ENCODE measurements at places on chromosomes 7 and 10. TPM values are rescaled to one million over a fixed set of nuclear protein-coding genes. Genes with fewer than 3 reads are reported as not detected.

DNA sequence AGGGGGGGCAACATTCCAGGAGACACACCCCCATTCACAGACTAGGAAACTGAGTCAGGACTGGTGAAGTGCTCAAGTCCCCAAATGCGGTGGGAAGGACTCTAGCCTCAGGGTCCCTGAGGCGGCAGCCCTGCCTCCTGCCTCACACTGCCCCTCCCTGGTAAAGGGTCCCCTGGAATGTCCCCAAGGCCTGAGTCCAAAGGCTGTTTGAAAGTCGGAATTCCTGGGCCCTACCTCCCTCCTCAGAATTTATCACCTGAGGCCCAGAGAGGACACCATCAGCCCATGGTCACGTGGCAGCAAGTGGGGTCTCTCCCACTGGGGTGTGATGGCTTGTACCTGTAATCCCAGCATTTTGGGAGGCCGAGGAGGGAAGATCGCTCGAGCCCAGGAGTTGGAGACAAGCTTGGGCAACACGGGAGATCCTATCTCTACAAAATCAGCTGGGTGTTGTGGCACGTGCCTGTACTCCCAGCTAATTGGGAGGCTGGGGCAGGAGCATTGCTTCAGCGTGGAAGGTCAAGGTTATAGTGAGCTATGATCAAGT is 110.3 kb upstream of the TNRC18 start:
- peaks cover 14% of the 10 kb centered on the region for H3K4me1 ChIP-seq
- no peaks in the 10 kb centered on the region for H3K27me3 ChIP-seq
- H3K36me3 ChIP-seq: peaks cover 3% of the 10 kb centered on the region
- H3K27ac ChIP-seq: no peak overlapping the region
- no peak for DNase-seq
- H3K4me3 ChIP-seq: no peak overlapping the region

PVRIG gene
- 0.78 TPM for total RNA-seq

DNA sequence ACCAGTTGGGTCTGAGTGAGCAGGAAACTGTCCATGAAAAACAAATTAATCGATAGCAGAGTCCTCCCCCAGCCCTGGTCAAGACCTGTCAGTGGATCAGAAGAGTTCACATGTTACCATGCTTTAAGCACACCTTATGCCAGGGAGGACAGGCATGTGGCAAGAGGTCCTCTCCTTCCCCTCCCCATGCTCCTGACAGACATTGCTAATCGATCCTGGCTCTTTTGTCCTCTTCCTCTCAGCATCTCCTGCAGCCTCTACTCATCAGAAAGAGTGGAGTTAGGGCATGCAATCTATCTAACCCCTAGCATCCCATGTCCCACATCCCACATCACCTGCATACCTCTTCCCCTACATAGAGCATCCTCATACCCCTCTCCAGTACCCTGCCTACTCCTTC is 117.1 kb upstream of the TCF7L2 start:
- DNase-seq: no peak
- H3K27ac ChIP-seq: no peak overlapping the region
- H3K4me3 ChIP-seq: no peak overlapping the region

DNA sequence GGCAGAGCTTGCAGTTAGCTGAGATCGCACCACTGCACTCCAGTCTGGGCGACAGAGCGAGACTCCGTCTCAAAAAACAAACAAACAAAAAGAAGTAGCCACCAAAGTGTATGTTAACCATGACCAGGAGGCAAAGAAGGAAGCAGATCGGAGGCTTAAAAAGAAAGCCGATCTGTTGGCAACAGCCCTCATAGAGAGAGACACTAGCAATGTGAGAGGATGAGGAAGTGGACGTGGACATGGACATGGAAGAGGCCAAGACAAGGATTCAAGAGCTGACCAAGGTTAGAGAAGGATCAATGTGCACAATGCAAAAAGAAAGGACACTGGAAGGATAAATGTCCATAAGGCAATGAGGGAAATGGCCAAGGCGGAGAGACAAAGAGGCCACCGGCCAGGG is 14.9 kb upstream of the ADCK2 start:
- H3K27ac ChIP-seq: no peak overlapping the region
- no peaks in the 10 kb centered on the region for H3K36me3 ChIP-seq
- H3K4me3 ChIP-seq: no peak overlapping the region
- H3K4me1 ChIP-seq: peaks cover 1% of the 10 kb centered on the region
- no peak for DNase-seq
- H3K27me3 ChIP-seq: no peaks in the 10 kb centered on the region

- no peaks in the 10 kb centered on the region for H3K27me3 ChIP-seq
- no peak for DNase-seq
- H3K36me3 ChIP-seq: no peaks in the 10 kb centered on the region
- no peak overlapping the region for H3K4me3 ChIP-seq
Observed at GRCh38 chr7:85010306-85010705, 176.6 kb downstream of the SEMA3D start.

GRCh38 chr7:28754447-28754846 is 203.7 kb downstream of the TRIL start:
- no peaks in the 10 kb centered on the region for H3K27me3 ChIP-seq
- H3K36me3 ChIP-seq: no peaks in the 10 kb centered on the region
- no peaks in the 10 kb centered on the region for H3K4me1 ChIP-seq
- H3K27ac ChIP-seq: no peak overlapping the region
- no peak overlapping the region for H3K4me3 ChIP-seq

GRCh38 chr7:107068156-107068555 is 23.7 kb downstream of the PRKAR2B start:
- no peak overlapping the region for H3K4me3 ChIP-seq
- H3K27me3 ChIP-seq: no peaks in the 10 kb centered on the region
- H3K4me1 ChIP-seq: peaks cover 4% of the 10 kb centered on the region
- no peak for DNase-seq

DNA sequence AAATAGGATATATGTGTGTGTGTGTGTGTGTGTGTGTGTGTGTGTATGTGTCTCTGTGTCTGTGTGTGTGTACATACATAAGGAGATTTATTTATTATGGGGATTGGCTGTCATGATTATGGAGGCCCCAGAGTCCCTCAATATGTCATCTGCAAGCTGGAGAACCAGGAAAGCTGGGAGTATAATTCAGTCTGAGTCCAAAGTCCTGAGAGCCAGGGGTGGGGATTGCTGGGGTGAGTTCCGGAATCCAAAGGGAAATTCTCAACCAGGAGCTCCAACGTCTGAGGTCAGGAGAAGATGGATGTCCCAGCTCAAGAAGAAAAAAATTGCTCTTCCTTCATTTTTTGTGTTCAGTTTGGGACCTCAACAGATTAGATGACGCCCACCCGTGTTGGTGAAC is 50.7 kb upstream of the PLPP4 start:
- H3K4me1 ChIP-seq: no peaks in the 10 kb centered on the region
- no peak for DNase-seq
- H3K27ac ChIP-seq: no peak overlapping the region
- H3K36me3 ChIP-seq: no peaks in the 10 kb centered on the region
- H3K4me3 ChIP-seq: no peak overlapping the region

FOXP2 gene
- total RNA-seq: 15.0 TPM

FGF8 gene
- total RNA-seq: not detected
